Stomach (tissue), 19 donors: ENCODE measurements at places on chromosomes 5 and 9. TPM values are rescaled to one million over a fixed set of nuclear protein-coding genes. Genes with fewer than 3 reads are reported as not detected.

DNA sequence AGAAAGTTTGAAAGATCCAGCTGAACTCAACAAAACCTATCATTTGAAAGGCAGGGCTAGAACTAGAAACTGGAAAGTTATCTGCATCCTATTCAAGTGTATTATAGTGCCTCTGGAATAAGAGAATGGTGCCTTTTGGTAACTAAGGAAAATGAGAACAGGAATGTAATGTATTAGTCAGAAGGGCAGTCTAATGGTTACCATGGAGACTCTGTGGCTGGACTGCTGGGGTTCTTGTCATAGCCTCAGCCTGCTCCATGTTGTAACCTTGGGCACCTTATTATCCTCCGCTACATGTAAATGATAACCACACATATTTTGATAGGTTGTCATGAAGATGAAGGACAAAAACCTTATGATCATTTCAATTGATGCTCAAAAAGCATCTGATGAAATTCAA, 24.6 kb upstream of the IFNB1 start:
- no peak for DNase-seq

- DNase-seq: no peak
These were observed 8.6 kb downstream of the UCK1 start for GRCh38 chr9:131522257-131523085.

- DNase-seq: no peak
These were observed 77.4 kb downstream of the OTULIN start for GRCh38 chr5:14741801-14742440.

The SHISAL2B gene
- not detected for total RNA-seq
